ENCODE measurements at places on chromosomes 6 and 20.

- no peak for DNase-seq
These were observed 4.3 kb downstream of the LRFN2 start for GRCh38 chr6:40582892-40583291.

- no peak for DNase-seq
These were observed 420.9 kb downstream of the CDKAL1 start for GRCh38 chr6:20955131-20955530.

DNA sequence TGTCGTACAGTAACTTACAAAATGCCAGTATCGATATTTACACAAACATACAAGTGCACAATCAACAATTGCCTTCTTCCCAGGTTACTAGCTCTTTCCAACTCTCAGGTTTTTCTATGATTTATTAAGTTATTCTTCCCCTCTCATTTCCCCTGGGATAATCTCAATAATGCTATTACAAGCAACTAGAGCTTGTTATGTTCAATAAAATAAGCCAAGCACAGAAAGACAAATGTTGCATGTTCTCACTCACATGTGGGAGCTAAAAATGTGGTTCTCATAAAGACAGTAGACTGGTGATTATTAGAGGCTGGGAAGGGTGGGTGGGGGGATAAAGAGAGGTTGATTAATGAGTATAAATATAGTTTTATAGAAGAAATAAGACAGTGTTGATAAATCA is 577.1 kb downstream of the HACE1 start:
- no peak for DNase-seq

DNA sequence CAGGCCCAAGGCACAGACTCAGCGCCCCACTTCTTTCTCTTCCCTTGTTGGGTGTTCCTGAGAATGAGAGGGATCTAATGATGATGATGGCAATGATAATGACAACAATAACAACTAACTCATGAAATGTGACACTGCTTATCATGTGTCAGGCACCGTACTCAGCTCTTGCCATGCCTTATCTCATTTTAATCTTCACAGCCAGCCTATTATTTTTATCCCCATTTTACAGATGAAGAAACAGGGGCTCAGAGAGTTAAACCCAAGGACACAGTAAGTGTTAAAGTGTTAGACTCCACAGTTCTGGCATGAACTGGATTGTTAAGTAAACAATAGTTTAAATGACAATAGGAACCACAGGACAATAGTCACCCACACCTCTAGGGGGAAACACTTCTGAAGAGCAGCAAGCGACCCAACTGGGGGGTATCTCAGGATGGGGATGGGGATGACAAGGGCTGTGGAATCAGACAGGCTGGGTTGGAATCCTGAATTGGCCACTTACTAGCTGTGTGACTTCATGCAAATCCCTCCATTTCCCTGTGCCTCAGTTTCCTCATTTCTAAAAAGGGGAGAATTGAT is 12.5 kb downstream of the RSPH9 start:
- no peak for DNase-seq

- no peak for DNase-seq
These were observed 181.2 kb downstream of the TASP1 start for GRCh38 chr20:13457487-13457886.

GRCh38 chr6:11200356-11200755 is 32.1 kb downstream of the NEDD9 start:
- DNase-seq: no peak

DNA sequence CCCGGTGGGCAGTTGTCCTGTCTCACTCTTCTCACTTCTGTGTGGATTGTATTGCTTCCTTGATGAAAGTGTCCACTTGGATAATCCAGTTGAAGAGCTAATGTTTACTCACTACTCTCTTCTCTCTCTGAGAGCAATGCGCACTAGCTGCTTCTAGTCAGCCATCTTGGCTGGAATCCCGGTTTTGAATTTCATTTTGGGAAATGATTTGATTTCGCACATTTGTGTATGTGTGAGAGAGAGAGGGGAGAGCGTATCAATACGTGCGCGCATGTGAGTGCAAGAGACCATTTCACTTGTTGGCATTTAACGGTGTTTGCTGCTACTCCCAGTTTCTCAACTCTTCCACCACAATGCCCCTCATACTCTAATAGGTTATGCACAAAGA is 67.8 kb downstream of the KLHL32 start:
- DNase-seq: no peak

- no peak for DNase-seq
These were observed 4.2 kb downstream of the SCRT2 start for GRCh38 chr20:671252-672030.

DNA sequence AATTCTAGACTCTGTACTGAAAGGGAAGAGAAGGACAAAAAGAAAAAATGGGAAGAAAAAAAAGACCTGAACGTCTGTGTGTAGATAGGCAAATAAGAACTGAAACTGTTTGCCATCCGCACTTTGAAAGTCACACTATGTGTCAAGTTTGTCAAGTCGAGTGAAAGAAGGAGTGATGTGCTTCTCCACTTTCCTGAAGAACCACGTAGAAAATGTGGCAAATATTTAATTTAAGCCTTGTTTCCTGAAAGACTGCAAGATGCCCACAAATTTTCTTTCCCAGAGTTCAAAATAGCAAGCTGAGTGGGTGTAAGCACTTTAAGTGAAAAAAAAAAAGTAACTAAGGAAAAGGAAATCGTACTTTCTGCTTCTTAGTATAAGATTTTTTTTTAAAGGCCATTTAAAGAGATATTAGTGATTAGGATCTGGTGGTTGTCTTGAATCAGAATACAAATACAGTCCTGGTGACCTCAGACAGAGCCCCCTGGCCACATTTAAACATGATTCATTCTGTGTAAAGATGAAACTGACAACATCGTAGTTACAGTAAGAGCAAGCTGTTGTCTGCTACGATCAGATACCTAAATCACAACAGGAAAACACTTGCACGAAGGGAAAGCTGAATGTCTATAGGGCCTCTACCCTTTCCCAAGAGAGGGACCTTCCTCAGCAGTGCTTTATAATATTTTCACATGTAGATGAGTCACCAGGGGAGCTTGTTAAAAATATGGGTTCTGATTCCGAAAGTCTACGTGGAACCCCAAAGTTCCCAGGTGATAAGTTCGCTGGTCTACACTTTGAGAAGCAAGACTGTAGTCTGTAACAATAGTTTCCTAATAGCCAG is 102.3 kb downstream of the HIVEP2 start:
- DNase-seq: peak; percentile 65

- DNase-seq: no peak
These were observed 185.4 kb upstream of the GRIK2 start for GRCh38 chr6:101208152-101208551.

- DNase-seq: no peak
These were observed 19.7 kb downstream of the ADTRP start for GRCh38 chr6:11758878-11759277.

- DNase-seq: no peak
These were observed 237.9 kb downstream of the HDGFL1 start for GRCh38 chr6:22807261-22807660.

DNA sequence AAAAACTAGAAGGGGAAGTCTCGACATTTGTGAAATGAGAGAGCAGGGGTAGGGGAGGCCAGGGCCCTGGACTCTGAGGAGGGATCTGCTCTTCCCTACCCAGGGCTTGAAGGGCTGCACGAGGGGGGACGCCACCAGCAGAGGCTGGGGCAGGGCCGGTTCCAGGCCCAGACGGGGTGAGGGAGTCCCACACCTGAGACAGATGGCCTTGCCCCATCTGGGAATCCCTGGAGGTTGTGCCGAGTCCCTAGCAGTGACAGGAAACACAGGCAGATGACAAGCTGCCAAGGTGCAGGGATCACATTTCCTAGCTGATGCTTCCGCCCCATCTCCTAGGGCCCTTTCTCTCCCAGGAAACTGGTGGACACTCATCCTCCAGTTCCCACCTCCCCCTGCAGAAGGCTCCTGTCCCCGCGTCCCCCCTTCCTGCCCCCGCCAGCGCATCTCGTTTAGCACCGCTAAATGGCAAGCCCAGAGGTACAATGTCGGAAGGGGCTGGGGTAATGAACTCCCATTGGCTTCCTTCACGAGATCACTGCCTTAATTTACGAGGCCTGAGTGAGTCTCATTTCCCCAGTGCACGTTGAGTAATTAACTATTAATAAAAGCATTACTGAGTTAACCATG is 35.2 kb upstream of the CDH22 start:
- no peak for DNase-seq

DNA sequence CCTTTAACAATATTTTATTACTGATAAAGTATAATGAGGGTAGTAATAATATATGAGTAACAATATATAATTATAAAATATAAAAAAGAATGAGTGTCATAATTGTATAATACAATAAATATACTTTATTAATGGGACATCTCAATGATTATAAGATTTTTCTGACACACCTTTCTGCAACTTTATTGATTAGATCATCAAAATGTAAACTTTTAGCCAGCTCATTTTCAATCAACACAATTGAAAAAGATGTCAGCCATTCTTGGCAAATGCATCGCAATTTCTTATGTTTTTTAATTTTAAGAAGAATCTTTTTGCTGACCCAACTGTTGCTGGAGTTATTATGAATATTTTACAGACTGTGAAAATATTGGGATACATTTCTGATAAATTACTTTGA is 132.4 kb upstream of the RNF217 start:
- no peak for DNase-seq

GRCh38 chr6:32785781-32786533 is 22.6 kb upstream of the HLA-DQB2 start:
- DNase-seq: peak; percentile 22

DNA sequence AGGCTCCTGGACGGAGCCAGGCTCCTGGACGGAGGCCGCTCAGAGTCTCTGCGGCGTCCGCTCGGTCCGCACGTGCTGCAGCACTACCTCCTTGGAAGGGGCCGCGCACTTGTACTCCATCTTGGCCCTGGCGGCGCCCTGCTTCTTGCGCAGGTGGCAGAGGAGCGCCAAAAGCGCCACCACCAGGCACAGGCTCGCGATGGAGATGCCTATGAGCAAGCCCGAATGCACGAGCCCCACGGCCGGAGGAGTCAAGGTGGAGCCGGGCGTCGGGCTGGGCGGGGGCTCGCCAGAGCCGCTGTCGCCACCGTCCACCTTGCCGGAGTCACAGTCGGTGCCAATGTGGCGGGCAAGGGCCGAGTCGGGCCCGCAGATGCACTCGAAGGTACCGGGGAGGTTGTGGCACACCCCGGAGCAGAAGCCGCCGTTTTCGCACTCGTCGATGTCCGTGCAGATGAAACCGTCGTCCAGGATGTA is 1.7 kb downstream of the THBD start:
- no peak for DNase-seq

DNA sequence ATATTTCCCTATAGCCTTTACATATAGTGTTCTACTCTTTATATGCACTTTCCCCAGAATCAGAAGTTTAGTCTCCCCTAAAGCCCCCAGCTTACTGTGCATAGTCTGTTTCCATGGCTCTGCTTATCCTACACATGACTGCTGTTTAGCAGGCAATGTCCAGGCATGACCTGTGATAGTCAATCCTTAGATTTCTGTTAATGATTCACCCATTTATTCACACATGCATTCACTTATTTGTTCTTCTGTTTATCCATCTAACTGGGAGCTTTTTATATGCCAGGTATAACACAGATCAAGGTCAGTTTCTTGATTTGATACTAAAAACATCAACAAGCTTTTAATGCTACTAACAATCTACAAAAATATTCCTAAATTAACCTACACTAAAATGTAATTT is 300.8 kb downstream of the PHF3 start:
- DNase-seq: no peak

GRCh38 chr6:132607544-132608233 is 16.4 kb downstream of the TAAR2 start:
- DNase-seq: peak; percentile 9

DNA sequence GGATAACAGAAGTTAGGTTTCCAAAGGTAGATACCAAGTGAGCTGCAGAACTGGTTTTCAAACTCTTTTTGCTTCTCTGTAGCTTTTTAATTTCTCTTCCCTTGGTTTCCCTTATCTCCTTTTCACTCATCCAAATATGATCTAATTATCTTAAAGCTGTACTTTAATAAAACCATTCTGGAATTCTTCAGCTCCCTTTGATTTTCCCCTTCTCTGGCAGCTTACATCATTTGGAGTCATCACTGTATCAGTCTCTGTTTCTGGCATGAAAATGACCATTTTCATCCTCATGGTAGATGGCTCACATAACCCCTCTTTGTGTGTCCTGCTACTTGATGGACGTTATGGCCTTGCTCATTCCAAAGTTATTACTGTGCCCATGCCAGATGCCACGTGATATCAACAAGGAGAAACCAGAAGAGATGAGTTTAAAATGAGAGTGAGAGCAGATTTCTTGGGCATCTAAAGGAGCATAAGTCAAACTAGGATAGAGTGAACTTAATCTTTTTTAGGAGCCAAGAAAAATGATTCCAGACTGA is 620.2 kb downstream of the QKI start:
- DNase-seq: peak; percentile 60

DNA sequence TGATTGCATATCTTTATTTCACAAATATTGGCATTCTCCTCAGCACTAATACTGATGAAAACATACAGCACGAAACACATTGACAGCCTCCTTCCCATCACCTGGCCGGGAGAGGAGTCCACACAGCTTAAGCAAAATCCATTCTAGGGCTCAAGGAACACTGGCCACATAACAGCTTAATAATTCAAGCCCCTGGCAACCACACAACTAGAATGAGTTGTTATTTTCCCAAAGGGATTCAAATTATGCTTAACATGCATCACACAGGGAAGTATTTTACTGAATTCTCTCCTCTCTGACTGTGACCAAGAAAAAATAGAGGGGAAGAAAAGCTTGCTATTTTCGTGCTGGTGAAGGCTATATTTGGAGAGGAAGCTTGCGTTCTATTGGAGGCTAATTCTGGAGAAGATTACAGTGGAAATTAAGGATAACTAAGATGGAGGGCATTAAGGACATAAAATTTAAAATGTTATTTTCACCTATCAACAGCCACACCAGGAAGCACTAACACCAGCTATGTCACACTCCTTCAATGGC is 198.5 kb downstream of the ADGRG6 start:
- DNase-seq: no peak

Data from RCC 7860 (cell line).